ENCODE measurements at places on chromosomes 1 and 21. TPM values are rescaled to one million over a fixed set of nuclear protein-coding genes. Genes with fewer than 3 reads are reported as not detected.

GRCh38 chr1:100535264-100535663 is 2.7 kb upstream of the GPR88 start:
- no peak for DNase-seq

GRCh38 chr1:47031585-47031984 is 8.1 kb downstream of the CYP4X1 start:
- DNase-seq = no peak

GRCh38 chr1:161792740-161793139 is 26.6 kb downstream of the ATF6 start:
- peak; percentile 60 for DNase-seq

DNA sequence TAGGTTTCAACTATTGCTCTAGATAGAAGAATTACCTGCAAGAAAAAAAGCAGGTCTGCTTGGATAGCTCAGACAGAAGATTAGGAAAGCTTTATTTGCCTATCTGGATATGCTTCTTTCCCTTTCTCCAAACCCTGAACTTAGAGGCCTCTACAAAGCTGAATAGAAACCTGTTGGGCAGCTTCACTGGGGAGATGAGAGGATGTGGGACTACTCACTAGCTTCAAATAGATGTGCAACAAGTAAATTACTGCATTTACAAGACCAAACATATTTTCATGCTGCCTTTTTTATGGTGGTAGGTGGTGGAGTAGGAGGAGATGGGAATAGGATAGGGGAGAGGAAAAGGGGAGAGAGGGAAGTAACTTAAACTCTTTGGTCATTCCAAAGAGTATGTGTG is 6.4 kb downstream of the CLCA2 start:
- no peak for DNase-seq

DNA sequence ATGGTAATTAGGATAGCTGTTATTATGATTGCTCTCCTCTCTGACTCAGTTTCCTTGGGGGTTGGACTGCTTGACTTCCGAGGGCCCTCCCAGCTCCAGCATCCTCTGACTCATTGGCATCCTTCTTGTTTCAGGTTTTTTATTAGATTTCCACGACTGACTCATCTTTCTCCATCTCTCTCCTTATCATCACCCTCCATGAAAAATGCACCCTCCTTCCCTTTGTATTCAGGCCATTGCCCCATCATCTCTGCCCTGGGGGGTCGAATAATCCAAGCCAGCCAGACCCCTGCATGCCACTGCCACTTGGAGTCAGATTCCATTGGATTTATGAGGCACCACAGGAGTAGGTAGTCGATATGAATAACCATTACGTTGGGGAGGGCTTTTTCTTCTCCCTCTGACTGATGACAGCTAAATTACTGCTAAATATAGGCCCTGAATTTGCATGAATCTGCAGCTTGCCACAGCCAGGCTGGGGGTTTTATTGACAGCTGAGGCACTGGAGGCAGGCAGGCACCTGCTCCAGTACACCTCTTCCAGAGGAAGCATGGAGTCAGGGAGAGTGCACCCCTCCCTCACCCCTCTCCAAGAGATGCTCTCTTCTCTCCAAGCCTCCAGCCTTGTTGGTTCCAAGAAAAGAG is 91.7 kb downstream of the C1orf94 start:
- no peak for DNase-seq

C1QA gene
- total RNA-seq = not detected

PEAR1 gene
- 15.8 TPM for total RNA-seq

Data from pulmonary artery endothelial cell (primary cell).